SJSA1 (cell line): ENCODE measurements at places on chromosomes 5 and 9.

- no peak for DNase-seq
Measured at GRCh38 chr5:132772291-132773070, 4.6 kb downstream of the SEPTIN8 start.

DNA sequence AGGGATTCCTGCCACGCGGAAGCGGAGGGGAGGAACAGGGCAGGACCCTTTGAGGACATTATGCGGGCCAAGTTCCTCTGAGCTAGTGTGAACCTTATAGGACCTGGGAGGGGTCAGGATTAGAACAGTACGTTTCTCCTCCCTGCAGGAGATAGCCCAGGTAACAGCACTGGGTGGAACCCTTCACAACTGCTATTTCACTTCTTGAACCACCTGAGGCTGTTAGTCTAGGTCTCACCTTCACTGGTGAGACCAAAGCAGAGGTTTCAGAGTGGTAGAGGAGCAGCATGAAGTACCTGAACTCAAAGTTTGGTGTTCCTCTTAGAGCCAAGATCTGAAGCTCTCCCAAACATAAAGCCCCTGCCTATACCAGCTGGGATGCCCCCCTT, 832 bp downstream of the EIF4EBP3 start:
- no peak for DNase-seq

GRCh38 chr9:128026255-128026772, 40.8 kb downstream of the NAIF1 start:
- DNase-seq: no peak

- no peak for DNase-seq
Measured at GRCh38 chr5:3217114-3217513, 378.5 kb upstream of the IRX1 start.

DNA sequence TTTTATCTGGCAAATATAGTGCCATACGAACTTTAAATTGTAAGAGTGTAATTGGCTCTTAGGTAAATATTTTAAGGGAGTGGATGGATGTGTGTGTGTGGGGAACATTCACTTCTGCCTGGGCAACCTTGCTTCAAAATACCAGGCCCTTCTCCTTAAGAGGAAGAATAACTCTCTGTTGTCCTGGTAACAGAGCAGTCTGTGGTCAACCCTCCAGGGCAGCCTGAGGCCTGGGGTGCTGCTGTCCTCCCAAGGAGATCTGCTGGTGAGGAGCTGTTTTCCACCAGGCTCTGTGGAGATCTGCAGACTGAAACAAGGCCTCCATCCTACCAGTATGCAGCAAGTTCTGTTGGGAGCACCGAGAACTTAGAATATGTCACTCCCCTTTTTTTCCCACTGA, 325.2 kb downstream of the PSAT1 start:
- no peak for DNase-seq

- no peak for DNase-seq
Measured at GRCh38 chr9:116213693-116214047, 60.1 kb downstream of the PAPPA start.

DNA sequence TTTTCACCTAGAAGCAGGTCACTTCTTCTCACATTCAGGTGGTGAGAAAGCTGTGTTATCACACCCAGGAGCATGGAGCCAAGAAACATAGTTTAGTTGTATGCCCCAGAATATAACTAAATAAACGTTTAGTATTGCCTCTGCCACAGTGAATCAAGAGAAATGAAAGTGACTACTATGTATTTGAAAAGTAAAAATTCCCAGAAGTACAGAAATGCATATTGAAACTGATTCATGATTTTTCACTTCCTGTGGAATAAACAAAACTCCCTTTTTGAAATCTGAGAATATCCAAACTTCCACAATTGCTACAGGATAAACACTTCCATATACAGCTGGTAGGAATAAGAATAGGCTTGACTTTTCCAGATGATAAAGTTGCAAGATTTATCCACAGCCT, 15.3 kb upstream of the NINJ1 start:
- no peak for DNase-seq

DNA sequence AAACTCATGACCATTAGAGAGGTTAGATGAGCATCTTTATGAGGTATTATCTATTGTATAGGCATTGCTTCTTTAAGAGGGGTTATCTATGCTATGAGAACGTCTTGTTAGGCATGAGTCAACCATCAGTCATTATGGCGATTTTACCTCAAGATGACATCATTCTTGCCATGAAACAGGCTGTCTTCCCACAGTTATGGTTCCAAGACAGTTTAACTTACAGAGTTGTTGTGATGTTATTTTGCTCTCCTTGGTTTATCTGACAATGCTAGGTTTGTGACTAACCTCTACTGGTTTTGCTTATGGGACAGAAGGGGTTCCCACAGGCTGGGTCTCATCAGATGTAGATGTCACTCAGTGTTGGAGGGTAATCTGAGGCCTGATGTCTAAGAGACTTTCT, 1864.7 kb upstream of the ACO1 start:
- no peak for DNase-seq

DNA sequence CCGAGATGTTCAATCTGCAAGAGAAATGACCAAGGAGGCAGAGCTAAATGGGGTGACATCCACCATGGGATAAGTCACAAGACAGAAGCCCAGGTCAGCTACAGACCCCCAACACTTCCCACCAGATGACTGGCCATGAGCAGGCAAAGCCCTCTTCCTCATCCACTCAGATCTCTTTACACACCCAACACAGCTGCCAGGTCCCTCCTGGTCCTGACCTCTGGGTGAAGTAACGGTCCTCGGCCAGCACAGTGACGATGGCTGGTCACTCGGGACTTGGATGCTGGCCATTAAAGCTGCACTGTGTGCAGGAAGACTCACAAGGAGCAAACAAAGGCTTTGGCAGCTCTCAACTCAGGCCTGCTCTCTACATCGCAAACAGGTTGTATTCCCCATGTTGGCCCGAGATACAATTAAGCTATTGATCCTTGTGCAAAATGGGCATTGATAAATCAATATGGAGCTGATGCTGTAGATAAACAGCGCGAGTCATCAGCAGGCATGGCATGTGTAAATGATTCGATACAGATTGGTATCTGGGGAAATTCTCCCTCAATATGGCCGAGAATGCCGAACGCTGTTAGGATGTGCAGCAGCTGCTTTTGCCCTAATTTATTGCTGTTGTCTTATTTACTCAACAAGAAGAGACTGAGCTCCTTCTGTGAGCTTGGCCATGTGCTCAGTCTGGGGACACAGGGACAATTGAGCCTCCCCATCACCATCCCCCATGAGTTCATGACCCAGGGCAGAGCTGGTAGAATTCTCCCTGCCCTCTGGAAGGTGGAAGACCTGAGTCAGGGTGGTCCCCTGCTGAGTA, 98.7 kb downstream of the C5orf15 start:
- no peak for DNase-seq

GRCh38 chr9:37377688-37378612, 44.5 kb upstream of the GRHPR start:
- no peak for DNase-seq

- no peak for DNase-seq
Measured at GRCh38 chr9:6921315-6921714, 163.5 kb downstream of the KDM4C start.

DNA sequence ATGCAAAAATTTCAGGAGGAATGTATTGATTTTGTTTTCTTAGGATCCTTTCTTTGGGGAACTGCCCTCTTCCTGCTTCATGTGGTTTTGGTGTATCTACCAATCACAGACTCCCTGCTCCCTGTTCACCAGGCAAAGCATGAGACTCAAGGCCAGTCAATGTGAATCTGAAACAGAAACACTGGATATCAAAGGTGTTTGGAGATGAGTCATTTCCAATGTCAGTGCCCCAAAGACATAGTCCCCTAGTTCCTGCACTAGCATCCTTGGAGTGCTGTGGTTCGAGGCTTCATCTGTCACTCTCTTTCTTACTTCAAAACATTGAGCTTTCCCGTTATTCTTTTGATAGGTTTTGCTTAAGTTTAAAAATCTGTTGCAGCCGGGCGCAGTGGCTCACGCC, 8.1 kb downstream of the PPP3R2 start:
- no peak for DNase-seq

DNA sequence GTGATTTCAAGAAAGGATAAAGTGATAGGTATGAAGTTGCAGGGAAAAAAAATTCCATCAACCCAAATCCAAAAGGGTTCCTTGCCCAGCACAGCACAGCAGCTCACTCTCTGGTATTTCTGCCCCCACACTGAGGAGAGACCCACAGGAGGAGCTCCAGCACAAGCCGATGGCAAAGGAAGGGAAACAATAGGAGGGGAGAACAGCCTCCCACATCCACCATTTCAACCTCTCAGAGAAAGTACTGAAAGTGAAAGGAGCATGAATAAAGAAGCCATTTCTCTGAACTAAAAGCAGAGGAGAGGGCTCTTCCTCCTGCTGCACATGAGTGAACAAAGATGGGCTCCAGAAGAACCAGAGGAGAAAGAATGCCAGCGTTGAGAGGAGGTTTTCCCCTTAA, 54.9 kb upstream of the ZSWIM6 start:
- DNase-seq: peak; percentile 72

DNA sequence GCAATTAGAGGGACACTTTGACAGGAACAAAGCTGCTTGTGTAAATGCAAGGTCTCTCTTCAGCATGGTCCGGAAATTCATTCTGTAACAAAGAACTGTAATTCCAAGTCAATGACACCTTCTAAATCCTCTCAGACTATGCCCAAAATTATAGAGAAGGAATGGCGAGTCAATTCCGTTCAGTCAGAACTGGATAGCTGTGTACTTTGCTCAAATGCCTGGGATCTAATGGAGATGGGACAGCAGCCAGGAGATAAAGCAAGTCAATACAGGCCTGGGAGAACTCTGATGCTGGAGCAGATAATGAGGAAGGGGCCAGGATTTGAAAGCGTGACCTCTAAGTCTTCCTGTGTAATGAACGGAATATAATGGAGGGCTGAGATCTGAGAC, 96.4 kb upstream of the SPRY4 start:
- no peak for DNase-seq
